HFFc6 (cell line): ENCODE measurements at places on chromosomes 3 and 15. TPM values are rescaled to one million over a fixed set of nuclear protein-coding genes. Genes with fewer than 3 reads are reported as not detected.
A peak's percentile ranks its signal among the peaks of the same experiment; 100 is the strongest.

Gene C3orf85
- not detected in 3 replicates for total RNA-seq

Gene MORF4L1
- total RNA-seq: 346 to 402 TPM (median 357 TPM) in 3 replicates

Gene FHIT
- total RNA-seq: not detected in 3 replicates

Gene ADCY5
- 0.09 and 0.18 TPM in 2 replicates for total RNA-seq

Gene ADPRH
- total RNA-seq: 0.17 and 1.7 TPM in 2 replicates

Gene CSTA
- 0.29 to 0.42 TPM (median 0.37 TPM) in 3 replicates for total RNA-seq

Gene SERPINI2
- total RNA-seq: not detected in 3 replicates

Gene WDR76
- total RNA-seq: 8.4 to 20.1 TPM (median 16.7 TPM) in 3 replicates

Gene DNASE1L3
- total RNA-seq: not detected in 3 replicates

Gene PRKAR2A
- total RNA-seq: 61.4 and 72.7 TPM in 2 replicates

Gene C3orf20
- not detected in 3 replicates for total RNA-seq

DNA sequence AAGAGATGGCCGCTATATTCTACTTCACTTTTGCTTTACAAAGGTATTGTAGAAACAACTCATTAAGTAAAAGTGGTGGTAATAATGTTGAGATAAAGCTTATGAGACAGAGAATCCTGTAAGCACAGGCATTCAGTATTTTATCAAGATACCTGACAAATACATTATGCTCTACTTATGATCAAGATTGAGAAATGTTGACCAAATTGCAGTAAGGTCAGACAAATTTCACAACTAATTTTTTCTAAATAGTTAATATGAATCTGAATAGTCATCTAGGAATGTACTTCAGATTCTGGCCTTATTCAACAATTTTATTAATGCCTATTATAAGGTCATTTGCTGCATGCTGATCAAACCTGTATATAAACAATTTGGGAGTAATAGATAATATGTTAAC is 95.1 kb upstream of the MBNL1 start:
- no peak for DNase-seq

- DNase-seq: no peak
These were observed 27.6 kb upstream of the ATP8B4 start for GRCh38 chr15:50146632-50147031.

DNA sequence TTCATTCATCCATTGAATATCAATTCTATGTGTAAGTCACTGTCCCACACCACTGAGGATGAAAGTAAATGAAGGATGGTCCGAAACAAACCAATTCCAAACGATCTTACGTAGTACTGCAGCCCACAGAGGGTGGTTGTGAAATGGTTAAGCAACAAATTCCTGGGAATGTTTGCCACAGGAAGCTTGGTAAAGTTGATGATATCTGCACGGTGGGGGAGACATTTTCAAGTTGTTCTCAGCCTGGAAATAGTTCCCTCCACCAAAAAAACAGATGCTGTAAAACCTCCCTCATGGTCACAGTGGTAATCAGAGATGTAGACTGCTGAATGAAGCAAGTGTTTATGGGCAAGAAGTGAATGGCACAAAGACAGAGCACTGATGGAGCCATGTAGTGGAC is 35.9 kb upstream of the BNC1 start:
- no peak for DNase-seq

GRCh38 chr15:75038231-75038630 is 14.8 kb downstream of the PPCDC start:
- no peak for DNase-seq

DNA sequence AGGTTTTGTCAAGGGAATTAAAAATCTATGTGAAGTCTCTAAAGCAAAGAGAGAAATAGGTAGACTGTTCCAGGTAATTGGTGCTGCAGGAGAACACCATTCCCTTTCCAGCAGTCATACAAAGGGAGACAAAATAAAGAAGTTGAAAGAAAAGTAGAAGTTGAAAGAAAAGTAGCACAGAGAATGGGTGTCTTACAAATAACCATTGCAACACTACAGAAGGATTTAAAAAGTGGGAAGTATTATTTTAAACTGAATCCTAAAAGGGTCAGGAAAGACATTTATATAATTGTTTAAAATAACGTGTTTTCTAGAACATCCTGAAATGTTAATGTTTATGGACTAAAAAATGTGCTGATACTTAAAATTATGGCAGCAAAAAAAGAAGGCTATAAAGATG is 223.8 kb downstream of the RSRC1 start:
- no peak for DNase-seq

DNA sequence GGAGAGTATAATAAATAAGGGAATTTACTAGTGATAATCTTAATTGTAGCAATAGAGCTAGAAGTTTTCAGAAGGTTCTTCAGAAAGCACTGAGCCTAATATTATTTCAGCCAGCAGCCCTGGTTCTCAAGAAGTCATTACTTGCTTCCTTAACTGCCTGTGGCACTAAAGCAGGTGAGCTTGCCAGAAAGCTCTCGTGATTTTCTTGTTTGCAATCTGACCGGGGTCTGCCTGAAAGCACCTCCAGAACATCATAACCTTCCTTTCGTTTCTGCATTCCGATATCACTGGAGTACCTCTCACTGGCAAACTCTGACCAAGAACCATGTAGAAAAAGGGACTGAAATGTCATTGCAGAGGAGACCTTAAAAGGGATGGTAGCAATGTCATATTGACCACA is 510.3 kb downstream of the ZIC1 start:
- DNase-seq: no peak

DNA sequence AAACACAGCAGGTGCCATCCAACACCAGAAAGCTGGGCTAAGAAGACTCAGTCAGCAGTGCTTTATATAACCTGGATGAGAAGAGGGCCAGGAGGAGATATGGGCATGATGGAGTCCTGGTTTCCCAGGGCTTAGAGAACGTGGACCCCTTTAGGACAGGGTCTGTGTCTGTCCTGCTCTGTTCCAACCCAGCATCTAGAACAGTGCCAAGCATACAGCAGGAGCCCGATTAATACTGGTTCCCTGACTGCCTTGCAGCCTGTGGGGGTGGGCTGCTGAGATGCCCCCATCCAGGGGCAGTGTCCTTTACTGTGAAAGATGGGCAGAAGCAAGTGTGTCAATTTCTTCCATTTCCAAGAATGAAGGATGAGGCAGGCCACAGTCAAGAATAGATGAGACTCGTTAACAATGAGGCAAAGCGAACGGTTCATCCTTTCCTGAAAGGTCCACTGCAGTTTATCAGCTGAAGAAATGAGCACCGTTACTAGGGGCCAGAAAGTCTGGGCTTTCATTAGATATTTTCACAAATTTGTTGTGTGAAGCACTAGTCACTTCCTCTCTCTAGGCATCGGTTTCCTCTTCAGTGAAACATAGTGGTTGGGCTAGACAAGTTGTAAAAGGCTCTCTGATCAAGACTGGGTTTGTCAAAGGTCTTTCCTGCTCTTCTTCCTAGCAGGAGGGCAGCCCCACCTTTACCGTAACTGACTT is 72.0 kb upstream of the HERC1 start:
- no peak for DNase-seq

DNA sequence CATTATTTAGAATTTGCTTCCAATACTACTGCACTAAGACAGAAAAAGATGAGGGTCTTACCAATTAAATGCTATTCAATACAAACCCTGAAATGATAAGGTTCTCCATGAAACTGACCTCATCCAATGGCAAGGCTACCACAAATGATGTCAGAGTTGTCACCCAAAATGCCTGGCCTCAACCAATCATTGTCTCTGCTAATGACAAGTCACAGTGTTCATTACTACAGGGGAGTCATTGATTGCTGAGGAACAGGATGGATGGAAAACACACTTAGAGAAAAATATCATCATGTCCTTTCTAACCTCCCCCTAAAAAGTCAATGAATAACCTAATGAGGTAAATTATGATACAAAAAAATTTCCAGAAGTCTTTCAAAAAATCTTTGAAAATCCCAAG is 91.0 kb downstream of the FOXP1 start:
- DNase-seq: no peak

- DNase-seq: no peak
These were observed 31.8 kb upstream of the CTSH start for GRCh38 chr15:78976691-78977090.

DNA sequence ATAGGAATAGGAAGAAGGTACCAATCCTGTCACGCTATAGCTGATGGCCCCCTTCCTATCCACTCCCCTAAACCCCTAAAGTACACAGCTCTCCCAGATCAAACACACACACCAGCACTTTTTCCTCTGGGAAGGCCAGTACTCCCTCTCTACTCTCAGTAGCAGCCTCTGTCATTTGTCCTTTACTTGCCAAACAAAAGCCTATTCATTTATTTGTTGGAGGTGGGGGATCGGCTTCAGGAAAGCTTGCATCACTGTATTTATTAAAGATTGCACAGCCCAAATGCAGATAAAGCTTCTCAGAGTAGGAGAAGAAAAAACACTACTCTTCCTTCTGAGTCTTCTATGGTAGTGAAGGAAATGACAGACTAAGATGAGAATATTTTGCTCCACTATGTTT is 429.7 kb upstream of the RASGRP1 start:
- DNase-seq: no peak

DNA sequence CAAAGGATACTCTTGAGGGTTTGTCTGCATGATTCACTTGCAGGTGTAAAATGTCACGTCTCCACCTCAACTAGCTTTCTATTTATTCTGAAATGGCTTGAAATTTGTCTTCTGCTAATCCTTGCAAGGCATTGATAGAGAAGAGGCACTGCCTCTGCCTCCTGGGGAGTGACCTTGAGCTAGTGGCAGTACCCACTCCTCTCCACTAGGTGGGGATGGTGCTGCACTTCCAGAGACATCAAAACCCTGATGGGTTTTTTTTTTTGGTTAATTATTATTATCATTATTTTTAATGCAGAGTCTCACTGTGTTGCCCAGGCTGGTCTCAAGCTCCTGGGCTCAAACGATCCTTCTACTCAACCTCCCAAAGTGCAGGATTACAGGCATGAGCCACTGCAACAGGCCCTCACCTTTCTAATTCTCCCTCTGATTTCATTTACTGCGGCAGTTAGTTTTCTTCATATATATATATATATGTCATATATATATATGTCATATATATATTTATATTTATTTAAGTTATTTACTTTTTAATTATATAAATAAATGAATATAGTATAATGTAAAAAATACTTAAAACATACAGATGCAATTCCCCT is 117.6 kb upstream of the EIF1B start:
- peak; percentile 50 for DNase-seq

- DNase-seq: no peak
These were observed 3.9 kb upstream of the CAMKV start for GRCh38 chr3:49873623-49874022.

DNA sequence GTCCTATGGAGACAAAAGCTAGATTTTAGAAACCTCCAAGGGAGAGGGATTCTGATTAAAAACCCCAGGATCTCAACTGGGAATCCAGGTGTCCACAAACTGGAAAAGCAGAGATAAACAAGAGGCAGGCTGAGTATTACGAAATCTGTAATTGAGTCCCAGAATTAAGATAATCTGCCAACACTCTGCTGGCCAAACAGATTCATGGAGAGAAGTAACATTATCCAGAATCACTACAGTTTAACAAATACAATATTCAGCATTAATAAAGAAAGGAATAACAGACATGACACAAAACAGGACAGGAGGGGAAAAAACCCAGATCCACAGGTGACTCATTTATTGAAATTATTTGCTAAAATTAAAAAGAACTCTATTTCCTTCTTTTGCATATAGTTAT is 227.2 kb upstream of the NANOGP8 start:
- no peak for DNase-seq

DNA sequence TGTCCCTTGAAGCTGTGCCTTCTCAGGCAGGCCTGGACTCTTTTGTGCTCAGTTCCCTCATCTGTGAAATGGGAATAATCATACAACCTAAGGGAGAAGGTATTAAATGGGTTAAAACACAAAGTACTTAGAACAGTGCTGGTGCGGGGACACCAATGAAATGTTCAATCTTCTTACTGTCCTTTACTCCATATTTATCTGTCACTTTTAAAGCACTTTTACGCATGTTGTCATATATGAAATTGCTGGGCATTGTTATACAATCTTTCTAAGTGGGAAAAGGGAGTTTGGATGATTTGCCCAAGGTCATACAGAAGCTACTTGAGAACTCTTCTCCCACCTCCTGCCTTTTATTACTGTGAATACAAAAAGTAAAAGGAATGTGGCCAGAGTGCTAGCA is 87.8 kb upstream of the PSMD6 start:
- DNase-seq: no peak

GRCh38 chr3:62462104-62462762 is 88.9 kb upstream of the FEZF2 start:
- no peak for DNase-seq

- DNase-seq: no peak
These were observed 52.5 kb upstream of the ARL8B start for GRCh38 chr3:5069627-5070026.

GRCh38 chr3:99861216-99861615 is 43.6 kb downstream of the CMSS1 start:
- no peak for DNase-seq

- no peak for DNase-seq
These were observed 101.5 kb upstream of the SLC6A6 start for GRCh38 chr3:14300721-14301399.

- DNase-seq: no peak
These were observed 20.9 kb downstream of the SLC6A6 start for GRCh38 chr3:14423197-14423743.

- peak; percentile 6 for DNase-seq
These were observed 305.1 kb downstream of the LSAMP start for GRCh38 chr3:116140100-116140689.
